ENCODE measurements at places on chromosomes 2 and 18.

GRCh38 chr2:150963336-150963735 is 298.3 kb downstream of the RBM43 start:
- DNase-seq = no peak

DNA sequence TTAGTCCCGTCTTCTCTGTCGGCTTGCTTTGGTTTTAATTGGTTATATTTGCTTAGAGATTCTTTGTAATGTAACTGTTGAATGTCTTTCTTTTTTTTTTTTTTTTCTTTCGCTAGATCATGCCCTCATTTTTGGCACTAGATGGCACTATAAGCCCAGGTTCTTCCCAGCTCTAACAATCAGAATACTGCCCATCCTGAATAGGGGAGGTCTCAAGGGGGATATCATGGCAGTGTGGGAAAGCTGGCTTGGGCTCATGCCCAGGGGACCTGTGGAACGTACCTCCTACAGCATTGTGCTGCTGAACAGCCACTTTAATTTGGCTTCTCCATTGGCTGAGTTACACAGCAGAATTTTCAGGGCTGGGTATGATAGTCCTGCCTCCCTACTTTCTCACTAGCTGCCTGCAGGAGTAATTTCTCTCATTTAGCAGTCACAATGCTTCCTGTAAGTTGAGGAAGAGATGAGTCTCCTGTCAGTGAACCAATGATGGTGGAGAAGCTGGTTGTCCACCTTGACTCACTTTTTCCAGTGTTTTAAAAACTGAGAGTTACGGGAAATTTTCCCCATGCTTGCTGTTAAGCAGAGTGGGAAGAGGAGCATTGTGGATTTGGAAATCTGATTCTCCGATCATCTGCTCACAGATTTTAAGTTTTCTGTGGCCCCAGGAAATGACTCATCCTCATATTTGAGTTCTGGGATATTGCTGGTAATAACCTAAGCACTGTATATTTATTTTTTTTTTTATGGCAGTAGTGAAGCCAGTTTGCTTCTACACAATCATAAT is 47.2 kb downstream of the RAD51AP2 start:
- DNase-seq = no peak

GRCh38 chr2:100243631-100244030 is 78.7 kb downstream of the LONRF2 start:
- no peak for DNase-seq

DNA sequence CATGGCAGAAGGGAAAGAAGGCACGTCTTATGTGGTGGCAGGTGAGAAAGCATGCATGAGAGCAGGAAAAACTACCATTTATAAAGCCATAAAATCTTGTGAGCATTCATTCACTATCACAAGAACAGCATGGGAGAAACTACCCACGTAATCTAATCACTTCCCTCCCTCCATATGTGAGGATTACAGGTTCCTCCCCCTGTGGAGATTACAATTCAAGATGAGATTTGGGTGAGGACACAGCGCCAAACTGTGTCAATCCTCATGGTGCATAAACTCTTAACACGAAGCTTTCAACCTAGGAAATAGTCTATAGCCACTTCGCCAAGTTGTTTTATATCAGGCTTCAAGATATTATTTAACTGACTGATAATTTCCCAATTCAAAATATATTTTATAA is 595.5 kb downstream of the FBXO15 start:
- DNase-seq = no peak

DNA sequence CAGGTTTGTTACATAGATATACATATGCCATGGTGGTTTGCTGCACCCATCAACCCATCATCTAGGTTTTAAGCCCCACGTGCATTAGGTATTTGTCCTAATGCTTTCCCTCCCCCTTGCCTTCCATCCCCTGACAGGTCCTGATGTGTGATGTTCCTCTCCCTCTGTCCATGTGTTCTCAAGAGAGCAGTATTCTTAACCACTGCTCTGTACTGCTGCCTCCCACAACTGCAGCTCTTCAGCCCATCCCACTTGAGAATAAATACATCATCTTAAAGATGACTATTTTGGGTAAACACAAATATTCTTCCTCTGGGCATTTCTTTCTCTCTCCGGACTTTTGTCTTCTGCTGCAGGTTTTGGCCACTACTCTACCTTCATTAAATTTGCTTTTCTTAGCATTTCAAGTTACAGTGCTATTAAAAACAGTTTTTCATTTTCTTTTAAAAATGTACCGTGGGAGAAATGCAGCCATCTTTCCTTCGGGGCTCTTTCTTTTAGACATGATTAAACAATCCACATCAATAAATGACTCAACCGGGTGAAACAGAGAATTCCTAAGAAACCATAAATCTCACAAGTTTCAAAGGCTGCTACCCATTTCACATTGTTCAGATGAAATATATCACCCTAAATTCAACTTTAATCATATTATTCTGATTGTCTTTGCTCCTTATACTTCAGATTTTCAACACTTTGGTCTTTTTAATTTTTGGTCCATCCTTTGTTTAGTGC is 323.4 kb downstream of the GALNT13 start:
- no peak for DNase-seq

GRCh38 chr2:158045362-158045761 is 56.3 kb upstream of the UPP2 start:
- DNase-seq = no peak

DNA sequence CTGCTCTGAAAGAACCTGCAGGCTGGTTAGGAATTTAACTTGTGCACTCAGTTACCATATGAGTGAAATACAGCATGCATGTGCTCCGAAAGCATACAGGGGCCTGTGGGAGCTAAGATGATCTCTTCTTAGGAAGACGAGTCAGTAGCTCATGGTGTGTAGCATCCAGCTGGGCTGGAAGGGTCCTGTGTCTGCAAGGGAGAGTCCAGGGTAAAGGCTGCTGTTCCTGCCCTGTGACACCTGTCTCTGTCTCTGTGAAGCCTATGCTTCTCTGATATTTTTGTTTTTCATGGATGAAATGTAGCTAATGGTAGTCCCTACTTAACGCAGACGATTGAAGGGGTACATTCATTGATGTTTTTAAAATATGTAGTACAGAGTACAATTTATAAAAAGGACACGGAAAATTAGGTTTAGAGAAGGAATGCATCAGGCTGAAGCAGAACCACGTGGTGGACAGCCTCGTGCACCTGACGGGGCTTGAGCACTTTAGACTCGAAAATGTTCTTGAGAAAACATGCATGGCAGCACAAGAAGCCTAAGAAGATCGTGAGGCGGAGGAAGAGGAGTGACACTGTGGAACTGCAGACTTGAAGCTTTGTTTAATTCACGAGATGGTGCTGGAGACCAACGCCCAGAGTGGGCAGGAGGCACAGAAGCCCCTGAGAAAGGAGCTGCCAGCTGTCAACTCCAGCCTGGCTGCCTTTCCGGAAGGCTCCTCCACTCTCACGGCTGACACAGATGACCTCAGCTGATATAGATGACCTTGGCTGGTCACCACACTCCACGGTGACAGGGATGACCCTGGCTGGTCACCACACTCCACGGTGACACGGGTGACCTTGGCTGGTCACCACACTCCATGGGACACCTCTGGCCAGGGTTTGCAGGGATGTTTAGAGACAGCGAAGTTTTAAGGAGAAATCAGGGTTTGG is 110.6 kb downstream of the TMEM18 start:
- DNase-seq = no peak

- DNase-seq = no peak
Observed at GRCh38 chr2:34799556-34799955, 1200.5 kb upstream of the FAM98A start.

- no peak for DNase-seq
Observed at GRCh38 chr2:29373870-29374269, 258.7 kb downstream of the CLIP4 start.

DNA sequence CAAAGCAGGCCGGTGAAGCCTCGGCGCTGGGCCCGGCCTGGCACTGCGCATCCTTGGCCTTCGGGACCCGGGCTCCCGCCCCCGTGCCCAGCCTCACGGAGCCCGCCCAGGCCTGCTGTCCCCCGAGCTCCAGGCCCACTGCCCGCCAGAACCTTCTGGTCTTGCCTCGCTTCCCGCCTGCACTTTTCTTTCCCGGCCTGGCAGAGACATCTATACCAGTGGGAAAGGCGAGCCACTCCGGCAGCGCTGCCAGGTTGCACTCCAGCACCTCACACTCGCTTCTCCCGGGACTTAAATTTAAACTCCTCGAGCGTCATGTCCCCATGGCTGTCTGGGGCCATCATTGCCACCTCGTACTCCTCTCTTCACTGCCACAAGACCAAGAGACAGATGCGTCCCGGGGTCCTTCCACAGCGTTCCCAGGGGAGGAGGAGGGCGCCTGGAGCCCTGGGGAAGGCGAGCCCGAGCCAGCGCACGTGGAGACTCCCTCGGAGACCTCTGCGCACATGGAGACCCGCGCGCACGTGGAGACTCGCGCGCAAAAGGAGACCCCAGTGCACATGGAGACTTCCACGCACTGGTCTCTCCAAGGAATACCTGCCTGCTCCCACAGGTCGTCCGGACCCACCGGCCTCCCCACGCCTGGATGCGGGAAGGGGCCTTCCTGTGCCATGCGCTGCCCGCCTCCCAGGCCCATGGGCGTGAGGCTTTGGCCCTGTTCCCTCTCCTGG is 253.1 kb upstream of the SALL3 start:
- no peak for DNase-seq

GRCh38 chr2:47334356-47335136 is 68.4 kb upstream of the MSH2 start:
- DNase-seq = no peak

GRCh38 chr2:31382452-31383120 is 32.0 kb downstream of the XDH start:
- DNase-seq = no peak

DNA sequence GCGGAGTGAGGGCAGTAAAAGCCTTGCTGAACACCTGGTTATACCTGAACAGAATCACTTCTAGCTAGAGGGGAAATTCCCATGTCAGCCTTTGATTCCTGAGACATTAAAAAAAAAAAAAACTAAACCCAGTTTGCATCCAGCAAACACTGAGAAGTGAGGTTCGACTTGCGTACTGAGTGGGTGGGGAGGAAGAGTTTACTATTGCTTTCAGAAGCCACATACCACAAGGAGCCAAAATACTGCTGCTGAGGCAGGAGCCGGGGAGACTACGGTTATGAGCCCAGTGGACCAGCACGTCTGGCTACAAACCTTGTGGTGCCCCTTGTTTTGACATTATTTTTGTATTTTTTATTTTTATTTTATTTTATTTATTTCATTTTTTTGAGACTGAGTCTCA is 2.7 kb downstream of the COLEC11 start:
- DNase-seq = no peak

DNA sequence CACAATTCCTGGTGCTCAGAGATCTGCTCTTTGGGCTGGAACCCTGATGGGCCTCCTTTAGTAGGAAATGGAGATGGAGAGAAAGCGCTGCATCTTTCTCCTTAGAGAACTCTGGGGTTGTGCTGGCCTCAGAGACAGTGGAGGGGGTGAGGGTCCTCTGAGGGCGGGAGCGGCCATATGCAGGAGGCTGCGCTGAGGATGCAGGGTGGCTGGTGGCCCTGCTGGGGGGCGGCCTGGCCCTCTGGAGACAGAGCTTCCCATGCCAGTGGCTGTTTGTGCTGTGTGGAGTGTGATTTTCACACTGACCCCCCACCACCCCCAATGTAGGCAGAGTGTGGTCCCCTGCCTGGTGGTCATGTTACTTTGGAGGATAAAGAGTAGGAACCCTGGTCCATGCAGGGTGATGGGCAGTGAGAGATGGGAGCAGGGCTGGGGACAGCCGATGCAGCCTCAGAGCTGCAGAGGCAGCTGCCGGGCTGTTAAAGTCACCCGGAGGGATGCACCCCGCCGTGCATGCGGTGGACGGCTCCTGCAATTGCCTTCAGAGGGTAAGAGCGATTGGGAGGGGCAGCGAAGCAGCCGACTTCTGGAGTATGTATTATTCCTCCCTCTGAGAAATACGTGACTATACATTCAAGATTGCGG is 194.6 kb downstream of the FAM210A start:
- no peak for DNase-seq
